ENCODE measurements at places on chromosomes 6 and 20.

DNA sequence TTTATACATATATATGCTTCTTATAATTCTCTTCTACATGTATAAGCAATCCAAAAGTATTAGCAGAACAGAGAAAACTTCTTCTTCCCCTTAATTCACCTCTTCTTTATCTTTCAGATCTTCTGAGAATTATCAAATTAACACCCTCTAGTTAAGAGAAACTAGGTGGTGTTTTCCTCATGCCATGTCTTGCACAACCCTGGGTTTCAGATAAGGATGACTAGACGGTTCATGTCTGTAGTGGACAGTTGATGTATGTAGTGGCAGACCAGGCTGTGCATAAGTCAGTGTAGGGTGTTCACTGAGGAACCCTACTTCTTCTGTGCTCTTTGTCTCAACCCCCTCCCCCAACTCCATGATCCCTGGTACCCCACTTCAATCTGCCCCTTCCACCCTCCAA is 187.3 kb downstream of the SAMD5 start:
- no peak for DNase-seq

DNA sequence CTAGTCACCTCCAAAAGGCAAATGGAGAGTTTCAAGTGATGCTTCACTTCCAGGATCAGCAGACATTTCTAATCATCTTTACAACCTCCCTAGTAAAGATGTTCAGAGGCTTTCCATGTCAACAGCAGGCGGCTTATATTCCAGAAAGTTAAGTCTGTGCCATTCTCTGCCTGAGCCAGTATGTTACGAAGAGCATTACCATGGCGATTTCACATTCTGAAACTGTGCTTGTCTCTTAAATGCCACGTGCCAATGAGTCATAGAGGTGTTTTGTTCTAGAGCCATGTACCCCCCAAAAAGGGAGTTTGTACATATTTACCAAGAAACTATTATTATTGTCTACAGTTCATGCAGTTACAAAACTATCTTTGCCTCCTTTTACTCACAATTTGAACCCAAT is 319.5 kb downstream of the FOXA2 start:
- no peak for DNase-seq

GRCh38 chr6:118283766-118284165 is 264.3 kb upstream of the PLN start:
- peak; percentile 54 for DNase-seq

- peak; percentile 8 for DNase-seq
Observed at GRCh38 chr6:88730611-88731011, 232.8 kb downstream of the RNGTT start.

DNA sequence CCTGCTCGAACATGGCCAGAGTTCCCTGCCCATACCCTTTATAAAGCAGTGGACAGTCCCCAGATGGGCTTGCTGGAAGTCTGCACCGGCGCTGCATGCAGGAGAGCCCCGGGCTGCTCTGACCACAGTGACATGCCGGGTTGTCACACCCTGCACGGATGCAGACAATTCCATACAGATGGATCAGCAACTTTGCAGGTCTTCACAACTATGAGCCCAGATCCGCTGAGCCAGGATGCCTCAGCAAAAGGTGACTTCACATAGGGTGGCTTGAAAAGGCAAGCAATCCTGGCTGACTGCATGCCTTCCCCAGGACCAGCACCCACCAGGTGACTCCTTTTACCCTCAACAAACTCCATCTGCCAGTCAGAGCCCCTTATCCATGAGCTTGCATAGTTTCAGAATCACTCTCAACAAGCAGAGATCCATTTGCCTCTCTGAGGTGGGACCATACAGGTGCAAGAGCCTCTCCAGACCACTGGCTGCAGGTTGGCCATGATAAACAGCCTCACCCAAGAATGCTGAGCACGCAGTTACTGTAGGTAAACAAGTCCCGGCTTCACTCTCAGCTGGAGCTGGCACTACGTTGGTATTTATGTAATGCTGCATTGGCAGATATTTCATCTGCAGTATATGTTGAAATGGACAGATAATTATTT is 183.0 kb upstream of the QKI start:
- no peak for DNase-seq

DNA sequence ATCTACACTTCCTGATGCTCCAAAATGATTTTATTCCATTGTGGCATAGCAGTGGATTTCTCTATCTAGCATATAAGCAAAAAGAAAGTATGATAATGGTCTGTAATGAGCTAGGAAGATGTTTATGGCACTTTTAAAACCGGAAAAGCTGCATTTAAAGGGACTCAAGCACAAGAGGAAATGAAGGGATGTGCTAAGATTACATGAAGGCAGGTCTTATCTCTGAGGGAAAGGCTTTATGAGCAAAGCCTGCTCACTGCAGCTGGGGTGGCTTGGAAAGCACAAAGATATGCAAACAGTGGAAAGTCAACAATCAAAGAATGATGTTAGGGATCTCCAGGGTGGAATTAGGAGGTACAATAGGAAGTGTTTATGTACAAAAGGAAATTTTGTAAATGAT is 138.2 kb downstream of the TENT5A start:
- DNase-seq = peak; percentile 16

DNA sequence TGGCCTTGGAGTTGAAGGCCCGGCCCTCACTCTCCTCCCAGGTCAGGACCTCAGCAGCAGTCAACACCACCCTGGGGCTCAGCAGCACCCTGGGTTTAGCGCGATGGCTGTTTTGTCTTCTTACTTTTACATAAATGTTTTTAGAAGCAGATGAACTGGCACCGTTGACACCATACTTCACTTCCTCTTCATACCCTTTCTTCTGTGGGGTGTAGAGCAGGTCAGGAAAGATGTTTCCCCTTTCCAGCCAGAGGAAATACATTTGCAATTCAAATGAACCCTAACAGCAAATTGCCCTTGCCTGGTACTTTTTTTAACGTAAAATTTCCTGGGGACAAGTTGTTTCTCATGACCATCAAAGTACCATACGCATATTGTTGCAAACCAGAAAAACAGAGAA is 54.7 kb upstream of the SNX9 start:
- DNase-seq = no peak

DNA sequence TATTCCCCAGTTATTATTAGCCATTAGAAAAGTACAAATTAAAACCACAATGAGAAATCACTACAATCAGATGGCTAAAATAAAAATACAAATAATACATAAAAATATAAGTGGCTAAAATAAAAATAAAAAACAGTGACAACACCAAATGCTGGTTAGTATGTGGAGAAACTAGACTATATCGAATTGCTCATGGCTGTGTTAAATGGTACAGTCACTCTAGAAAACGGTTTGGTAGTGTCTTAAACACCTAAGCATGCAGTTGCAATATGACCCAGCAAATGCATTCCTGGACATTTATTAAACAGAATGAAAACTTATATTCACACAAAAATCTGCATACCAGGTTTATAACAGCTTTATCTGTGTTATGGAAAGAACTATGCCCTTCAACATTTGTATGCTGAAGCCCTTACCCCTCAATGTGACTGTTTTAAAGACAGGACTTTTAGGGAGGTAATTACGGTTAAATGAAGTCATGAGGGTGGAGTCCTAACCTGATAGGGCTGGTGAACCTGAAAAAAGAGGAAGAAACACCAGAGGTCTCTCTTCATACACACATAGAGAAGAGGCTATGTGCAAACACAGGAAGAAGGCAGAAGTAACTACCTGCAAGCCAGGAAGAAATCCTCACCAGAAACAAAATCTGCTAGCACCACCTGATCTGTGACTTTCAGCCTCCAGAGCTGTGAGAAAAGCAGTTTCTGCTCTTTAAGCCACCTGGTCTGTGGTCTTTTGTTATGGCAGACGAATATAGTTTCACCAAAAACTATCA is 84.9 kb downstream of the ASCC3 start:
- DNase-seq = no peak

GRCh38 chr20:33370291-33370690 is 31.0 kb downstream of the CDK5RAP1 start:
- no peak for DNase-seq

DNA sequence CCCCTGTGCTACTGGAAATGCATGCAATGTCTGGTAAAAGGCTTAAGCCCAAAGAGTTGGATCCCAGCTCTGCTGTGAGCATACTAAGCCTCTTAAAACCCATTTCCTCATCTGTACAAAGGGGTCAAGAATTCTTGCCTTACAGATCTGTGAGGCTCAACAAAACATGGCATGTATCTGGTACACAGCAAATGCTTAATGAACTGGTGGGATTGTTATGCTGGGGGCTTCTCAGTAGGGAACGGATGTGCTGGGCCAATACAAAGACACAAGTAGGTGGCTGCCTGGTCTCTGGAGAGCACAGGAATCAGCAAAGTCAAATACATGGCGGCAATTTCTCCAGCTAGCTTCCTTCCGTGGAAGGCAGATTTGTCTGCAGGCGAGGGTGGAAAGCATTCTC is 62.3 kb downstream of the LAMP5 start:
- DNase-seq = no peak

- DNase-seq = no peak
Observed at GRCh38 chr6:18835976-18836375, 448.8 kb downstream of the RNF144B start.

DNA sequence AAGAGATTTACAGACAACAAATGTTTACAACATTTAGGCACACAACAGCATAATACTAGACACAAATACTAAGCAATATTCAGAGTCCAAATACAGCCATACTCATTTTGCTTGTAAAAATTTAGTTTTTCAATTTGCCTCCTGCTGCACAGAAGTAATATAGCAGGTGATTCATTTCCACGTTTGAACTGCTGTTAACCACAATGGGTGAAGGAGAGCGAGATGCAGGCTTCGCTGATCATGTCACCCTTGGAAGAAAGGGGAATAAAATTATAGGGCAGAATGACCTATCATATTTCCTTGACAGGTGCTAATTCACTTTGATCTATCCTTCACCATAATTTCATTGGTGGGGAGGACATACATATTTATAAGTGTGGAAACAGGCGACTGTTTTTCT is 643.8 kb upstream of the AGPAT4 start:
- DNase-seq = no peak

- DNase-seq = no peak
Observed at GRCh38 chr6:56520218-56520617, 122.5 kb downstream of the DST start.

DNA sequence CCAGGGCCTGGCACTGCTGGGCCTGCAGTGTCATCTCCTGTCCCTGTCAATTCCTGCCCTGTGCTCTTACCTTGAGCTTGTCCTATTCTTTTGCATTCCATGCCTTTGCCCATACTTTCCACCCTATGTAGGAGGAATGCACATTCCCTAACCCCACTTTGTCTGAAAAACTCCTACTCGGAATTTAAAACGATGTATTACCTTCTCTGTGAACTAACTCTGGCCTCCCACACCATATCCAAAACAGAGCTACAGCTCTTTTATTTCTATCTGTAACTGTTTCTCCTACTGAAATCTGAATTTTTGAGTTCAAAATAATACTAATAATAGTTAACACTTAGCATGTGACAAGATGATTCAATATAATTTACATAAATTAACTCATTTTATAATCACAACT is 353.7 kb downstream of the FRK start:
- DNase-seq = no peak

GRCh38 chr6:105921781-105922180 is 164.4 kb upstream of the PRDM1 start:
- DNase-seq = no peak

GRCh38 chr20:21501184-21501583 is 12.7 kb downstream of the NKX2-2 start:
- DNase-seq = no peak

- no peak for DNase-seq
Observed at GRCh38 chr6:80287607-80288006, 181.1 kb downstream of the BCKDHB start.

- no peak for DNase-seq
Observed at GRCh38 chr6:12645941-12646340, 70.6 kb upstream of the PHACTR1 start.

GRCh38 chr20:6693178-6693807 is 74.2 kb upstream of the BMP2 start:
- DNase-seq = no peak

DNA sequence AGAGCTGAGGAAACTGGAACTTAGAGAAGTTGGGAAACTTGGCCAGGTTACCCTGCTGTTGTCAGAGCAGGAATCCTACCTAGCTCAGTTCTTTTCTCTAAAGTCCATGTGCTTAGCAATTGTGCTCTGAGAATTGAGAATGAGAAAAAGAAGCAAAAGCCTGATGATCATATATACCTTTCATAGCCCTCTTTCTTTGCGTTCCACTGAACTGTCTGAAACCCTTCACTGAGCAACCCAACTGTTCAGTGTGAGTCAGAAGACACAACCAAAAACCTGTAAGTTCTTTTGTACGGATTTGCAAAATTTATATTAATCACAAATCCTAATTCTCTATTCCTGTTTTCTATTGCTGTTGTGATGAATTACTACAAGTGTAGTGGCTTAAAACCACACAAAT is 80.6 kb downstream of the PHF3 start:
- DNase-seq = no peak

DNA sequence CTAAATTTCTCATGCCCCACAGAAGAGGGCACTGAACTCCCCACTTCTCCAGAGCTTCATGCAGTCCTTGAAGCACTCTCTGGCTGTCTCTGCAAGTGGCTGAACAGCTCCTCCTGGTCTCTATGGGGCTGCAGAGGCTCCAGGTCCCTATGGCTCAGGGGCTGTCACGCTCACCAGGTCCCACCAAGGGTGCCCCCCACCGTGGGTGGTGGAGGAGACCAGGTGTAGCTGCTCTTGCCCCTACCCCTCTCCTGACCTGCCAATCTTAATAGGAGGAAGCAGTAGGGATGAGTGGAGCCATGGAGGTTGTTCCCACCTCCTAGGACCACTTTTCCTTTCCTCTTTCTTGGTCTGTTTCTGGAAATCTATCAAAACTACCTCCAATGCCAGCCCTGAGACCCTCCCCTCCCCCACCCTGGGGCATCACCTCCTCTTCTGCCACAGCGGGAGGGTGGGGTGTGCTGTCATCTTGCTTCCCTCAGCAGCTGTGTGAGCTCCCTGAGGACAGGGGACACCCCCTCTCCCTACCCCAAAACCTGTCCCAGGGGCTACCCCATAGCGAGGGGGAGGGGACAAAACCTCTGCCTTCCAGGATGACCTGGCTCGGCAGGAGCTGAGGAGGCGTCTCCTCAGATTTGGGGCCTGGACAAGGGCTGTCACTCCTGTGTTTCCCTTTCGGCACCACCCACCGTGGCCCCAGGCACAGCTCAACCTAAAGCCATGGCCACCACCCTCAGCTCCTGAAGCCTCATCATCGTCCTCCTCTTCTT is 12.0 kb upstream of the RAET1E start:
- no peak for DNase-seq

DNA sequence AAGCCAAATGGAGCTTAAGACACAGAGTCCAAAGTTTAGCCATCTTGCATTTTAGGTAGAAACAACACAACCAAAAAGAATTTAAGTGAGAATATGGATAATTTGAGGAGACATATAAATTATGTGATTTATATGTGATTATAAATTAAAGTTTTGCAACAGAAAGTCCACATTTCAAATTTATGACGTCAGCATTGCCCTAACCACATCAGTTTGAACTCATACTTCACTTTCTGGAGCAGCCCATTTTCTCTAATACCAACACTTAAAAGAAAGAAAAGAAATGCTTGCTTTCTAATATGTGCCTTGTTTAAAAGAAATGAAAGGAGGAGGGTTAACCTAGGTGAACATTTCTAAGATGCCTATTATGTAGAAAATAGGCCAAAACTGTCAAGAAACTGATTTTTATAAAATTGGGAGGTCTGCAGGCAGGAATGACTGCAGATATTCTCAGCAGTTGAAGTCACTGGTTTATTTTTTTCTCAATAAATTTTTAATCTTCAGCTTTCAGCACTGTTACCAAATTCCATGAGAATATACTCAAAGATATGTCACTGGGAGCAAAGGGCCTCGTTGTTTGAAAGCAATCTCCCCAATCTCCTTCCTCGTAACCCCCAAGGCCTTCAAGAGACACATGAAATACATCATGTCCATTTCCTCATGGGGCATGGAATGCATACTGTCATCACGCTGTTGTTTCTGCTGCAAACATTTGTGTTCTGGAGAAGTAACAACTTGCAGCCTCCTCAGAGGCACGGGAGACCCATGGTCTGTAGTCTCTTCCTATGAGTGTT is 137.8 kb downstream of the SOD2 start:
- no peak for DNase-seq
